ENCODE measurements at places on chromosomes 11 and 22.

GRCh38 chr11:118339281-118339961 is 3.1 kb downstream of the CD3D start:
- DNase-seq = no peak

DNA sequence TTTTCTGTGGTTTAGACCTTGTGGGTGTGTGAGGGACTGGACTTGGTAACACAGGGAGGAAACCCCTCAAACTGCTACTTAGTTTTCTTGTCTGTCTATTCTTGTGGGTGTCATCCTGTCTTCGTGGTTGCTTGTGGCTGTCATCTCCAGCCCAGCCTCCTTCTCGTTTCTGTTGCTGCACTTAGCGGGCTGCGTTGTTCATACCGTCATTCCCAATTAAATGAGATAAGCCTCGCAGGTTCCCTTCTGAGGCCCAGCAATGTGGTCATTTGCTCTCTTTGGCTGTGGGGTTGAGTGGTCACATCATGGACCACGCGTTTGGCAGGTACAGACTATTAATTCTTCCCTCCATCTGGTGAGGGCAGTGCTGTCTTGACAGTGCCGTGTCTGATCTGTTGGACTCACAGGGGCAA is 18.8 kb downstream of the PANX1 start:
- no peak for DNase-seq

DNA sequence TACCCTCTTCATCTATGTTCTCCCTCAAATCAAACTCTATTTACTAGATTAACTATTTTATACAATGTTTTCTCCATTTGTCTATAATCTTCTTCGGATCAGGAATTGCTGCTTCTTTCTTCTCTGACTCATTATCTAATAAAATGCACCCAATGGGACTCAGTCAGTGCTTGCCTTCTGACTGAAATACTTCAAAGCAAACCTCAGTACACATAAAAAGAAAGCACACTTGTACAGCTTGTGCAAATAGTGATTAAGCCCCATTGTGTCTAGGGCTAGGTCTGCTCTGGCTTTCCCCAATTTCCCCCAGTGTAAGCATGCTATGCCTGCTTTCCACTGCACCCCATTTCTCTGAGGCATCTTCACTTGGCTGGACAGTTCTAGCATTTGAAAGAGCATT is 118.6 kb upstream of the C11orf87 start:
- DNase-seq = no peak

DNA sequence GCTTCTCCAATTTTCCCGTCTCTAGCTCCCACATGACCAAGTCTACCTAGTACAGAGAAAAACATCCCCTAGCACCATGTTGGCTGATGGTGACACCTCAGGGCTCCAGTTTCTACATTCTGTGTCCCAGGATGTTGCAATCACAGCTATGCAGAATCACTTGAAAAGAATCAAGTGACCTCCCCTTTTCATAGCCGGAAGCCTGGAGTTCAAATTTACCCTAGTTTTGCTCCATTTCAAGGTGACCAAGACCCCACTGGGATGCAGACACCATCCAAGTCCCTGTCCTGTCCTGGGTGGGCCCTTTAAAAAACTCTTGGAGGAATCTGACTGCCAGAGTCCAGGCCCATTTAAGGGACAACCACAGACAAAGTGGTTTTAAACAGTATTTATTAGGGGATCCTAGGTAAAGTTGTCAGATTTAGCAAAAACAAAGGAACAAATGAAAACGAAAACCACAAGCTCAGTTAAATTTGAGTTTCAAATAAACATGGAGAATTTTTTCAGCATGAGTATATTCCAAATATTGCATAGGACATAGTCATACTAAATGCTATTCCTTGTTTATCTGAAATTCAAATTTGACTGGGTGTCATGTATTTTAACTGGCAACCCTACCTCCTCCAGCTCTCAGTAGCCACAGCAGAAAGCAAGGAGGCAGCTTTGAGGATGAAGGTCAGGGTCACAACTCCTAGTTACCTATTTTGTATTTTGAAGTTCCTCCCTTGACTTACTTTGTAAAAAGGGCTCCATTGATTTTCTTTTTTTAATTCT is 52.4 kb downstream of the MIAT start:
- no peak for DNase-seq

DNA sequence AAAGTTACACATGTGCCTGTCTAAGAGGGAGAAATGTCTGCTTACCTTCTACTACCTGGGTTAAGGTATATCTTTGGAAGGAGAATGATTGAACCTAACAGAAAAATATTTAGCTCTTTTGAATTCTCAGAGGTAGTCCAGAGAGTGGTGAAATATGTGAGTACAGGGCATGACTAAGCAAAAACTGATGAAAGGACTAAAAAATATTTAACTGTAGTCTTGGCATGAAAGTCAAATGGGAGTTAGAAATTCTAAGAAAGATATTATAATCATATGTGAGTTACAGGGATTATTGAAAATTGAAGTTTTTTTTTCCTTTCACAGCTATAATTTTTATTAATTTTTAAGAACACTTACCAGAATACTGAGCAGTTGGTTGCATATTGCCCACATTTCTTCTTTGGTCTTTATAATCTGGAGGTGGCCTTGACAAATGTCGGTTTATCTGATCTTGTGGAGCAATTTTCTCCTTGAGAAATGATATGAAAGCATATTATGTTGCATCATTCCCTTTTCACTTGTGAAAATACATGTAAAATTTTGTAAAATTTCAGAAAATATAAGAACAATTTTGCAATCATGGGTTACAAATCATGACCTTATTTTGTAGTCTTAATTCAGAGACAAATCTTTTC is 61.4 kb upstream of the MTMR2 start:
- DNase-seq = no peak

GRCh38 chr11:34857463-34857862 is 58.7 kb downstream of the APIP start:
- no peak for DNase-seq

- no peak for DNase-seq
Observed at GRCh38 chr22:48182846-48183805, 1420.7 kb downstream of the TBC1D22A start.

GRCh38 chr11:109349276-109350080 is 72.5 kb upstream of the C11orf87 start:
- DNase-seq = no peak

GRCh38 chr11:118263695-118264568 is at the start of gene MPZL2:
Gene MPZL2, minus strand, starts transcription at chr11:118264297. Its CDS starts 144 bp downstream, at chr11:118264153.
- no peak for DNase-seq

DNA sequence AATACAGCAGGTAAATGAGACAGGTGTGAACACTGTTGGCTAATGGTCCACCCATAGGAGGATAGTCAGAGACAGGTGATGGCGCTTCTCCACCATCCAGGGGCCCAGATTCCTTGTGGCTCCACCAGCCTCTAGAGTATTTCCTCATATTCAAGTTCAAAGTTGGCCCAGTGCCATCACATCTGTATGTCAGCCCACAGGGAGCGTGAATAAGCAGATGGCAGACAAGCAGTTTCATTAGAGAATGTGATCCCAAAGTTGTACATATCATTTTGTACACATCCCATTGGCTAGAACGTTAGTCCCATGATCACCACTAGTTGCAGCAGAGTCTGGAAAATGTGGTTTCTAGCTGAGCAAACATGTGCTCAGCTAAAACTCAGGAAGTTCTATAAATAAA is 11.0 kb upstream of the CWF19L2 start:
- no peak for DNase-seq

DNA sequence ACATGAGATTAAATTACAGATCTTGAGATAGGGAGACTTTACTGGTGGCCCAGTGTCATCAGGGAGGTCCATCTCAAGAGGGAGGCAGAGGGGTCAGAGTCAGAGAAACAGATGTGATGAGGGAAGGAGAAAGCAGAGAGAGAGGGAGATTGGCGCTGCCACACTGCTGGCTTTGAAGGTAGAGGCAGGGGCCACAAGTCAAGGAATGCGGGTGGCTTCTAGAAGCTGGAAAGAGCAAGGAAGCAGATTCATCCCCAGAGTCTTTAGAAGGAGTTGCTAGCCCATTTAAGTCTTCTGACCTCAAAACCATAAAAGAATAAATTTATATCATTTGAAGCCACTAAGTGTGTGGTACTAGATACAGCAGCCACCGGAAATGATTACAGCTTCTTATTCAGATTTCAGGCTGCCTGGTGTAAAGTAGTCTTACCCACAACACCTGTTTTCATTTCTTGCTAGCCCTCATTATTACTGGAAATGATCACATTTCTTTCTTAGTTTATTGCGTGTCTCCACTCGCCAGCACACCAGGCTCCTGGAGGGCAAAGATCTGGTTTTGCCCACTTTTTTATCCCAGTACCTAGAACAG is 12.6 kb upstream of the SERPINH1 start:
- DNase-seq = no peak

DNA sequence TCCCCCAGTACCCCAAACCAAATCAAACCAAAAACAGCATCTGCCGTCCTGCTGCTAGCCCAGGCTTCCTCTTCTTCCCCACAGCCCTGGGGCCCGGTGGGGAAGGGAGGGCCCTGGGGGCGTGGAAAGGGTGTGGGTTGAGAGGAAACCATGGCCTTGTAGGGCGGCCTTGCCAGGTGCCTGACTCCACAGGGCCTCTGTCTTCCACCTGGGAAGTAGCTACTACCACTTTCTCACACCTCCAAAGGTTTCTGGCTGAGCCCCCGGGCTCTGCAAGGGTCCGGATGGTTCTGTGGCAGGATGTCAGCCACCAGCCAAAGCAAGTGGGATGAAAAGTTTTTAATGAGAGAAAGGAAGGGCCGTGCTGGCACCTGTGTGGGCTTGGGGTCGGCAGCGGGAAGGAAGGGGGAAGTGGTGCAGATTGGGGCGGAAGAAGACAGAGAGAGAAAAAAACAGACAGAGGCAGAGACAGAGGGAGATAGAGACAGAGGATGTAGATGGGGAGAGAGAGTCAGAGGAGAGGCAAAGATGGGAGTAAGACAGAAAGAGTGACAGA is 10.5 kb downstream of the TPST2 start:
- DNase-seq = peak; percentile 73

GRCh38 chr11:133323354-133323753 is 208.9 kb downstream of the OPCML start:
- DNase-seq = peak; percentile 2

DNA sequence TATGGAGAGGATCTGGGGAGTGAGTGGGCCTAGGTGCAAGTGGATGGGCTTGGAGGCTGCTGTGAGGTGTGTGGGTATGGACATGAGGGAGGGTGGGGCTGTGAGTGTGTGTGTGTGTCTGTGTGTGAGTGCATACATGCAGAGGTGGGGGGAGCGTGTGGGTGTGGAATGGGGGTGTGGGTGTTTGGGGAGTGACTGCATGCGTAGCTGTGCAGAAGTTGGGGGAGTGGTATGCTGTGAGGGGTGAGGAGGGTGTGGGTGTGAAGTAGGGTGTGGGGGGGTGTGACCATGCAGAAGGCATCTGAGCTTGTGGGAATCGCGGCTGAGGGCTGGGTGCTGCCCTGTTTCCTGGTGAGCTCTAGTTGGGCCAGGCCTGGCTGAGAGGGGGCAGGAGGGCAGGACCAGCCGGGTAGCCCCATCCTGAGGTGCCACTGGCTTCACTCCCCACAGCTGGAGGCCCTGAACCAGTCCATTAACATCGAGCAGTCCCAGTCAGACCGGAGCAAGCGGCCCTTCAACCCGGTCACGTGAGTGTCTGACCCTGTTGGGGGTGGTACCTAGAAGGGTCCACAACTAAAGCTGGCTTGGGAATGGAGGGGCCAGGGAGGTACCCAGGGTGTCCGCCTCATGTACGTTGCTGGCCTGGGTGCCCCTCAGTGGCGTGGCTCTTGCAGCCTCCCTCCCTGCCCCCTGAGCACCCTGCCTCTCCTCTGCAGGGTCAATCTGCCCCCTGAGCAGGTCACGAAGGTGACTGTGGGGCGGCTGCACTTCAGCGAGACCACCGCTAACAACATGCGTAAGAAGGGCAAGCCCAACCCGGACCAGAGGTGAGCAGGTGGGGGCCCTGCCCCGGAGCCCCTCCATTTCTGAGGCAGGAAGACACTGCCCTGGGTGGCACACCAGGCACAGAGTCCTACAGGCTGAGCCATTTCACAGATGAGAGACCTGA is 16.5 kb downstream of the TMEM258 start:
- no peak for DNase-seq

- no peak for DNase-seq
Observed at GRCh38 chr22:48415520-48415919, 1412.2 kb downstream of the BRD1 start.

DNA sequence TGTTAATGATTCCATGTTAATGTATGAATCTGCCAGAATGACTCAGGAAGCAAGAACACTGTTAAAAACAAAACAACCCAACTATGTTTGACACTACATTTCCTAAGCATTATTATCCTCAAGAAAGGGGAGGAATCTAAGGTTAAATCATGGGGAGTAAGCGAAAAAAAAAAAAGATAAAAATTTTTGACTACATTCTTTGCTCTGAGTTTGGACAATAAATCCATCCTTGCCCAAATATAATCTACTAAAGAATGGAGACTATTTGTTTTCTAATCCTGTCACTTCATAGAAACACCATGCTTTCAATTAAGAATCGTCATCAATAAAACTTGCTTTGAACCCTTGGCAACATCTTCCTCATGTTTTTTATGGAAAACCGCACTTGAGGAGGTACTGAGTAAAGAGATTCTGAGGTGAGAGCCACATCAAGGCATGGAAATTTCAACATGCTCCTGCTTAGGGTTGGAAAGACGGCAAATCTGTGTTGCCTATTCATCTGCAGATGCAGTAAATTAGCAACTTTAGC is 9.7 kb downstream of the MAML2 start:
- DNase-seq = no peak

- DNase-seq = no peak
Observed at GRCh38 chr11:72741849-72742512, 10.2 kb downstream of the ARAP1 start.

DNA sequence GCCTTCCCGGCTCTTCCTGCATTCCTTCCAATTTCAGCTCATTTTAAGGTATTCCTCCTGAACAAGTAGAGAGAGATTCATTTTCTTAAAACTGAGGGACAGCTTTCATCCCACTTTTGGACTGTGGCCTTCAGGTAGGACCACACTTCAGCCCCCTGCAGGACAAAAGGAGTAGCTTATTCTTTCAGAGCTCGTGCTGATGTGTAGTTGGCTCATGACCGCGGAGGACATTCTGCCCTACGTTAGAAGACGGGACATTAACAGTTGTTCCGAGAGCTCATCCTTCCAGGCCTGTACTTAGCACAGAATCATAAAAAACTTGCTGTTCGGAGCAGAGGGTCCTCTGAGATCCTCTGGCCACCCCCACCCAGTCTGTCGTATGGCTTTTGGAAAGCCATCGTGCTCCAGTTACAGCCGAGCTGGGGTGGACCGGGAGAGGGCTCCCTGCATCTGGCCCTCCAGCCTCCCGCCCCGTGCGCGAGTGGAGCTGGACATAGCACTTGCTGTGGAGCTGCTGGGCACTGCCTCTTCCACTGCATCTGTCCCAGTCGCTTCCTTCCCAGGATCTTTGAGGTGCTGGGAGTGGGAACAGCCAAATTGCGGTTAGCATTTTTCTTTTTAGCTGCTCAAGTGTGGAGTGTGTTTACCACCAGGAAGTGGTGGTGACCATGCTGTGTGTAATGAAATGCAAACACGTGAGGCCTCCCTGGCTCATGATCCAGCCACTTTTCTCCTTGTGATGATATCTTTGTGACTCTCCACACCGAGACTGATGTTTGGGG is 250.3 kb downstream of the TBC1D22A start:
- DNase-seq = no peak

DNA sequence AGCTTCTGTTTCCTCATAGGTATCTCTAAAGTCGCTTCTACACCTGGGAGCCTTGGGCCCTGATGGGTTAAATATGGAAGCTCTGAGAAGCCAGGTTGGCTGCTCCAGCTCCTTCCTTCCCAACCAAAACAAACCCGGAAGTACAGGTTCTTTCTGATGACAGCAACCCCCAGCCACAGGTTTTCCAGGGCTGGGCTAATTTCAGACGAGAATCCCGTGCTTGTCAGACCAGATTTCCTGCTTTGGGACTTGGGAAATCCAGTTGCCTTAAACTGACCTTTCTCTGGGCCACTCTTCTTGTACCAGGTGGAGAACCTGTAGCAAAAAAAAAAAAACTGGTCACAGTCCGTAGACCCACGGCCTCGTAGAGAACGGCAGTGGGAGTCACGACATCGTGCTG is 51.9 kb downstream of the RBX1 start:
- DNase-seq = no peak
